Dermis blood vessel endothelial cell (primary cell): ENCODE measurements at places on chromosomes 12 and 14.
A peak's percentile ranks its signal among the peaks of the same experiment; 100 is the strongest.

GRCh38 chr12:122820838-122821271 is 14.4 kb upstream of the HIP1R start:
- DNase-seq: no peak

DNA sequence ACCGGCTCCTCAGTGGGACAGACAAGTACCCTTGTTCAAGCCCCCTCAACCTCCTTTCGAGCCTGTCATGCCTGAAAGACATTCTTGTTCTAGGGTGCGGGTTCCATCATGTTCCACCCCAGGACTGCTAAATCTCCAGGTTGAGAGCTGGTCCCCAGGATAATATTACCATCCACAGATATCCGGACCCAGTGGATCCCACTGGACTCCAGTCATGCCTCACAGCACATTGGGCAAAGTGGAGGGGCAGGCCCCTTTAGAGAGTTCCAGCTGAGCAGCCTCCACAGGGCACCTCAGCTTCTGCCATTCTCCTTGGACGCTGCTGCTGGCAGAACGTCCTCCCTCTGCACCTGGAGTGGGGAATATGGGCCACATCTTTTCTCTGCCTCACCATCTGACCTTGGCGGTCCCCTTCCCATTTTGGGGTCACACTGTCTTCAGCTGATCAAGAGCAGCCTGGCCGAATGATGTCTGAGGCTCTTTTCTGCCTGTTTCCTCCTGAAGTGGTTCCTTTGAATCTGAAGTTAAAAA is 137.4 kb downstream of the BCL11B start:
- no peak for DNase-seq

GRCh38 chr14:103562429-103563225 is at the start of the genes BAG5 and COA8:
TSS of gene BAG5 (minus strand) at chr14:103562657. CDS start at chr14:103561164, 1,493 bp downstream.
TSS of gene COA8 (plus strand) at chr14:103562960. CDS start at chr14:103563002, 42 bp downstream.
- peak; percentile 88 for DNase-seq

GRCh38 chr12:11756523-11756922 is 107.0 kb downstream of the ETV6 start:
- DNase-seq: no peak

DNA sequence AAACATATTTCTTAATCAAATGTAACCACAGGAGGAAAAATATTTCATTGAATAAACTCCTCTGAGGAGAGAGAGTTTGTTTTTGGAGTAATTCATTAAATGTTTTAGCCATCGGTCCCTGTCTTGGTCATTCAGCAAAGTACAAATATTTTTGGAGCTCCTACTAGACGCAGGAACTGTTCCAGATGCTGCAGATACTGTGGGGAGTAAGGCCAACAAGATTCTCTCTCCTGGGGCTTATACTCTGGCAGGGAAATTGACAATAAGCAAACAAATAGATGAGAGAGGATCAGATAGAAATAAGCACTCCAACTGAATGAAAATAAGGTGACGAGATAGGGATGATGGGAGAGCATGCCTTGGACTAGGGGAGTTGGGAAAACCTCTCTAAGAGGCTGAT is 264.1 kb downstream of the TTC8 start:
- no peak for DNase-seq

DNA sequence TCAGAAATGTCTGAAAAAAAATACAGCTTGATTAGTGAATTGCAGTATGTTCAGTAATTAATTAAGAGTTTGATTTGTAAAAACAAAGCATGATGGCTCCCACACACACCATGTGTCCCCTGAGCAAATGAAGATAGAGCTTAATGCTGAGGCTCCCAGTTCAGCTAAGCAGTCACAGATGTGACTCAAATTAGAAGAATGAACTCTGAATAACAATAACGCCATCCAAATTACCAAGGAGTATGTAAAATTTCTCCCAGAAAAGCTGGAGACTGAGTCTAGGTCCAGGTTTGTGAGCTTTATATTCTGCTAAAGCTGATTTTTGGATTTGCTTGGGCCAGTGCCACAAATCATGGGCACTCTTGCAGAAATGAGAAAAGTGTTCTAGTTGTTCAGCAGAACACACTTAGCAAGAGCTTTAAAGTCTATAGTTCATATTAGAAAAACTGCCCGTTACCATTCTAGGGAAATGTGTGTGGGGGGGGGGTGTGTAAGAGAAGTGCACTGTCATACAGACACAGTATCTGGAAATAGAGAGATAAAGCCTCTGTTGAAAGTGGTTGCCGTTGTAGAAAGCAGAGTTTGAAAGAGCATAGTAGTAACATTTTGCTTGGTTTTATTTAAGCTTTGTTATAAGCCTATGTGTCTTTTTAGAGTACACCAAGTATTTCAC is 253.1 kb downstream of the BCAT1 start:
- DNase-seq: no peak

DNA sequence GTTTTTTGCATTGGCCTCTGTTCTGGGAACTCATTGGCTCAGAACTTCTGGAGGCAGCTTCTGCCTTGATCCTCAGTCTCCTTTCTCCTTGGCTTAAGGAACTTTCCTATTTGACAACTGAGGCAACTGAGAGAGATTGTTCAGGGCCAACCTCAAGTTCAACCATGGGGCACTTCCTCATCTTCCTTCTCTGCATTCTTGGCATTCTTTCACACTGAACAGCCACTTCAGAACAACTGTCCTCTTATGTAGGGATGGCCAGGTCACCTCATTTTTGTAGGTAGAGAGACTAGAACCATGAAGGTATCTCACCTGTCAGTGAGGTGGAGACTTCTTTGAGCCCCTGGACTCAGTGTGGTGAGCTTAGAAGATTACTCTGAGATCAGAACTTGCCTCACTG is 63.0 kb upstream of the NRXN3 start:
- DNase-seq: no peak

GRCh38 chr12:53324113-53324778 is 2.8 kb upstream of the AAAS start:
- DNase-seq: peak; percentile 24

DNA sequence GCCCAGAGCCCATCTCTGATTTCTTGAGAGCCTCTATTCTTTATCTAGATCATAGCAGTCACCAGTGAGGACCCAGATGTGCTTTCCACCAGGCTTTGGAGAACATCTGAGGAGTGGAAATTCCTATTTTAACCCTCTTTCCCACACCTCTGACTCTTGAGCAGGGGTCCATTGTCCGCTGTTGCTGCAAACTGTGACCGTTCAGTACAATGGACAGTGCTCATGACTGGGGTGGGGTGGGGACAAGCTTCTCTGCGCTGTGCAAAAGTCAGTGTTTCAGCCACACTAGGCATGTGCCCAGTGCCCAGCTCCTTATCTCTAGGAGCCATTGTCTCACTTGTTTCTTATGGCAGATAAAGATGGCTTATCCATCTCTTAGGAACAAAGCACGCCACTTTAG is 16.9 kb upstream of the KRT7 start:
- DNase-seq: peak; percentile 56

GRCh38 chr14:88533064-88533602 is 21.7 kb downstream of the PTPN21 start:
- no peak for DNase-seq

DNA sequence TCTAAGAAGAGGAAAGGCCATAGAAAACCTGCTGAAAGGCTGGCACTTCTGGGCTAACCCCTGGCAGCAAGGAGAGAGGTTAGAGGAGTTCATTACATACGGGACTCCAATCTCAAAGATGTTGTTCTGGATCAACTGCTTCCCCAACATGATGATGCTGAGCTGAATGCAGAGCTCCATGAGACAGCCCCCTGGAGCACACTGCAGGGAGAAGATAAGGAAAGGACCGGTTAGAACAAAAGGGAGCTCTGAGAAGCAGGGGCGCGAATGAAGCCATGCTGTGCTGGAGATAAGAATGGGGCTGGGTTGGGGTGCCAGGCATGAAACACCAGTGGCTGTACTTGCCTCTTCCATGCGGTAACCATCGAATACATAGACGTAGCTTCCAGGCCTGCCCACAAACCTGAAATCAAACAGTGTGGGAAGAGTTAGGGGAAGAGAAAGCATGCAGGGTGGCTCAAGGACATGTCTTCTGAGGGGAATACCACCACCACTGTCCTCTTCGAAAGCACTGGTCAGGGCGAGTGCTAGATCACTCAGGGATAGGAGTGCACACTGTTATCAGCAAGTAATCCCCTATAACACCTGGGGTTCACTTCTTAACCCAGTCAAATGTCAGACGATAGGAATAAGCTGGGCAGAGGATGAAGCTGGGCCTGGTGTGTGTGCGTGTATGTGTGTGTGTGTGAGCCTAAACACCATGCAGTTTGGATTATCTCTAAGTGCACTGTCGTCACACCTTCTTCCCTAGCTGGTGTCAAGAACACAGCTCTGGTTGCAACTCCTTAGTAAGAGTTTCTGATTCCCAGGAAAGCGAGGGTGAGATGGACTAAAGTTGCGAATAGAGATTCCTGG is 180.9 kb downstream of the NTF3 start:
- no peak for DNase-seq

DNA sequence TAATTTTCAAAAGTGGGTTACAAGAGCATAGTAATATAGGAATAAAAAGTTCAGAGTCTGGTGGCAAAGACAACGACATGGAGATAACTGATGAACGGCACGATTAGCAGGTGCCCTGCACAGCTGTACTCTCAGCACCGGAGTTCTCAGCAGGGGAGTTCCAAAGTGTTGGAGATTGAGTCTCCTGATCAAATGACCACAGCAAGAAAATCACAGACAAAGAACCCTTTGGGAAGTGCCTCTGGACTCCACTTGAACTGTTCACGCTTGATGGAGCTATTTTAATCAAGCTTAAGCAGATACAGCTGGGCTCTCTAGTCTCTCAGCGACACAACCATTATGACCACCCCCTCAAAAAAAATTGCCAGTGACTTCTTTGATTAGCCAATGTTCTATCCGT is 153.1 kb downstream of the ALG10B start:
- DNase-seq: no peak

GRCh38 chr14:46279327-46279726 is 372.3 kb downstream of the RPL10L start:
- DNase-seq: no peak

- no peak for DNase-seq
Measured at GRCh38 chr14:94464290-94464689, 11.7 kb upstream of the SERPINA11 start.
